ENCODE measurements at places on chromosomes 2 and 18. TPM values are rescaled to one million over a fixed set of nuclear protein-coding genes. Genes with fewer than 3 reads are reported as not detected.

CCDC148 gene
- 0.19 TPM for total RNA-seq

CNTNAP5 gene
- total RNA-seq, result not detected

CELF4 gene
- total RNA-seq, result not detected

ESCO1 gene
- 10.0 TPM for total RNA-seq

PRR30 gene
- total RNA-seq, result not detected

IL1RL2 gene
- total RNA-seq, result 2.1 TPM

DLX2 gene
- 0.46 TPM for total RNA-seq

CIAO1 gene
- 78.2 TPM for total RNA-seq

SCG2 gene
- total RNA-seq, result not detected

RFTN2 gene
- total RNA-seq, result not detected

KIF5C gene
- under 0.01 TPM for total RNA-seq

OR6B2 gene
- not detected for total RNA-seq

SERPINB11 gene
- total RNA-seq, result not detected
